Kidney (tissue), 22 donors: ENCODE measurements at places on chromosomes 1 and 21. TPM values are rescaled to one million over a fixed set of nuclear protein-coding genes. Genes with fewer than 3 reads are reported as not detected.

- H3K36me3 ChIP-seq = no peaks in the 10 kb centered on the region
- H3K4me3 ChIP-seq = no peak overlapping the region
- H3K4me1 ChIP-seq = no peaks in the 10 kb centered on the region
- H3K27me3 ChIP-seq = no peaks in the 10 kb centered on the region
- no peak for DNase-seq
Measured at GRCh38 chr1:153322568-153322967, 9.8 kb upstream of the PGLYRP3 start.

DNA sequence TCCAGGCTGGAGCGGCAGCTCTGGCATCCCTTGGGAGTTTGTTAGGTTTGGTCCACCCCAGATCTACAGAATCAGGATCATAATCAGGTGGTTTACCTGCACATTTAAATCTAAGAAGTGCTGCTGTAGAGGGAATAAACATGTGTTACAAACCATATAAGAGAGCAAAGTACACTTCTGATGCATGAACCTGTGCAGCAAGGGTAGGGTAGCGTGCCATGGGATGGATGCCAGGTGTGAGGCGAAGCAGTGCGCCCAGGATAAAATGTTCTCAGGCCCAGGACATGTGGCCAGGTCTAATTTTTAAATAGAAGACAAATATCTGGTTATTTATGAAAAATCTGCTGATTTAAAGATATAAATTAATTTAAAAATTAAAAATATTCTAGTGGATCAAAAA lies 308.8 kb upstream of the USP24 start:
- DNase-seq = no peak
- no peaks in the 10 kb centered on the region for H3K27me3 ChIP-seq
- H3K4me1 ChIP-seq = no peaks in the 10 kb centered on the region
- H3K4me3 ChIP-seq = no peak overlapping the region
- no peak overlapping the region for H3K27ac ChIP-seq

GRCh38 chr21:24897883-24898282 lies 709.4 kb downstream of the MRPL39 start:
- no peak overlapping the region for H3K4me3 ChIP-seq
- DNase-seq = no peak
- H3K27ac ChIP-seq = no peak overlapping the region
- H3K36me3 ChIP-seq = no peaks in the 10 kb centered on the region
- H3K27me3 ChIP-seq = no peaks in the 10 kb centered on the region

GRCh38 chr1:65965112-65965996 lies 172.7 kb downstream of the PDE4B start:
- H3K4me3 ChIP-seq = no peak overlapping the region
- no peak for DNase-seq
- H3K36me3 ChIP-seq = no peaks in the 10 kb centered on the region
- H3K27ac ChIP-seq = no peak overlapping the region
- no peaks in the 10 kb centered on the region for H3K4me1 ChIP-seq
- no peaks in the 10 kb centered on the region for H3K27me3 ChIP-seq

GRCh38 chr1:119027759-119028158 lies 39.6 kb upstream of the TBX15 start:
- no peaks in the 10 kb centered on the region for H3K4me1 ChIP-seq
- no peak for DNase-seq
- H3K27ac ChIP-seq = no peak overlapping the region
- H3K27me3 ChIP-seq = no peaks in the 10 kb centered on the region

DNA sequence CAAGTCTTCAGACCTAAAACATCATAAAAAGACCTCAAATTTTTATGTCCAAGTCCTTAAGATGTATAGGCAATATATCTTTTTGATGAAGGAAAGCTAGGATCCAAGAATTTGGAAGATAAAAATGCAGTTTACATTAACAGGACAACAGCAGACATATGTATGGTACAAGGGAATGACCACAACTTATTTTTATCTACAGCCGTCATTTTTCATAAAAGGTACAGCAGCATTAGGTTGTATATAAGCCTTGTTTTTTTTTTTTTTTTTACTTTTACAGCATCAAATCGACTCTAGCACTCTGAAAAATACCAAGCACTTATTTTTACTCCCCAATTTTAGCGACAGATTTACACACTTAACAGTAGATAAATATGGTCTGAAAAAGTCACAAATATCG lies 1.3 kb downstream of the SRSF10 start:
- no peaks in the 10 kb centered on the region for H3K27me3 ChIP-seq
- no peaks in the 10 kb centered on the region for H3K36me3 ChIP-seq
- H3K4me3 ChIP-seq = peak overlapping the region; percentile 69
- DNase-seq = no peak

DNA sequence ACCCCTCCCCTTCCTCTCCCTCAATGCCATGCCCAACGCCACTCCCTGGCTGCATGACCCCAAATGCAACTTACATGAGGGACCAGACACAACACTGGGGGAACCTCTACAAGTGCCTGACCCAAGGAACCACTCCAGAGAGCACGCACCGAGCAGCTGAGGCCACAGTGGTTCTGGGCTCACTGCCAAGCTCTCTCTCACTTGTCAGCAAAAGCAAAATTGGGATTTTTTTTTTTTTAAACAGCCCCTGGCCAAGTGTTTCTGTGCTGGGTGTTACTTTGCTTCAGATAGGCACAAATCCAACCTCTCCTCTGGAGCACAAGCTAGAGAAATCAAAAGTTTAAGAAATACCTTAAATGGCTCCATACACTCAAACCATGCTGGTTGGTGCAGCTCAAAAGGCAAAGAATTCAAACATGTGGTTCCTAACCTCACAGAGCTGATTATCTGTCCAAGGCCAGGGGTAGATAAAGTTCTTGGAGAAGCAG lies 363.0 kb downstream of the SETD4 start:
- no peak overlapping the region for H3K27ac ChIP-seq
- peak; percentile 68 for DNase-seq
- H3K27me3 ChIP-seq = no peaks in the 10 kb centered on the region

DNA sequence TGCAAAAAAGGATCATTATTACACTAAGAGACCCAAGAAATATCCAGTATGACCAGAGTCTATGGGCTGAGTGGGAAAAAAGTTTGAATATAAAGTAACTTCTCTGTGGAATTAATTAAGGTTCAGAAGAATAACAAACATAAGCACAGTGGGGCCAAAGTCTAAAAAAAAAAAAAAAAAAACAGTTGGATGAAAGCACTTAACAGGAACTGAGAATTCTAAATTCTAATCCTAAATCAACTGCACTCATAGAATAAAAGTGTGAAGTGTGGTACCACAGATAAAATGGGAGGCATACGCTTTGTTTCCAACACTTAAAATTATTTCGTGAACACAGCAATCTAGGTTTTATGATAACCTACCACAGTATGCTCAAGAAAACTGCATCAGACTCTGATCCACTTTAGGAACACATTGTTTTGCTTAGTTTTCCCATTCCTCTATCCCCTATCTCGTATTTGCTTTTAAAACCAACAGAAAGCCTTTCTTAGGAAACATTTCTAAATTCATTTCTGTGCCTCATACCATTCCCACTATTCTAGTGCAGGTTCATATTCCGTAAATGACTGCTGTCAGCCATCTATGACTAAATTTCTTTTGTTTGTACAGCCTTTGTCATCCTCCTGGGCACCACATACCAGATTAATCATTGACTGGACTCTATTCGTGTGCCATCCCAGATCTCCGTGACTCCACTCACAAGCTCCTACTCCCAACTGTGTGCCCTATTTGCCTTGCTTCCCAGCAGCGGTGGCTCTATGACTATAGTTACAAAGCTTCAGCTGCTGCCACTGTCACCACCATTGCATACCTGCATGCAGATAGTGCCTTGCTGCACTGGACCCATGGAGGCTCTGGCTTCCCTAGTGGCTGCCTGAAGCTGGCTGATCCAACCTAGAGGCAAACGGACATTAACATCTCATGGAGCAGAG lies 24.9 kb downstream of the CHML start:
- H3K27me3 ChIP-seq = no peaks in the 10 kb centered on the region
- no peaks in the 10 kb centered on the region for H3K36me3 ChIP-seq
- H3K4me1 ChIP-seq = peaks cover 3% of the 10 kb centered on the region
- no peak overlapping the region for H3K27ac ChIP-seq
- H3K4me3 ChIP-seq = peak overlapping the region; percentile 7
- DNase-seq = no peak

Gene C1orf146
- not detected for total RNA-seq

Gene NBPF6
- total RNA-seq = not detected

Gene TMEM81
- total RNA-seq = 1.7 TPM
